ENCODE measurements at places on chromosomes 5 and 9.
A peak's percentile ranks its signal among the peaks of the same experiment; 100 is the strongest.

DNA sequence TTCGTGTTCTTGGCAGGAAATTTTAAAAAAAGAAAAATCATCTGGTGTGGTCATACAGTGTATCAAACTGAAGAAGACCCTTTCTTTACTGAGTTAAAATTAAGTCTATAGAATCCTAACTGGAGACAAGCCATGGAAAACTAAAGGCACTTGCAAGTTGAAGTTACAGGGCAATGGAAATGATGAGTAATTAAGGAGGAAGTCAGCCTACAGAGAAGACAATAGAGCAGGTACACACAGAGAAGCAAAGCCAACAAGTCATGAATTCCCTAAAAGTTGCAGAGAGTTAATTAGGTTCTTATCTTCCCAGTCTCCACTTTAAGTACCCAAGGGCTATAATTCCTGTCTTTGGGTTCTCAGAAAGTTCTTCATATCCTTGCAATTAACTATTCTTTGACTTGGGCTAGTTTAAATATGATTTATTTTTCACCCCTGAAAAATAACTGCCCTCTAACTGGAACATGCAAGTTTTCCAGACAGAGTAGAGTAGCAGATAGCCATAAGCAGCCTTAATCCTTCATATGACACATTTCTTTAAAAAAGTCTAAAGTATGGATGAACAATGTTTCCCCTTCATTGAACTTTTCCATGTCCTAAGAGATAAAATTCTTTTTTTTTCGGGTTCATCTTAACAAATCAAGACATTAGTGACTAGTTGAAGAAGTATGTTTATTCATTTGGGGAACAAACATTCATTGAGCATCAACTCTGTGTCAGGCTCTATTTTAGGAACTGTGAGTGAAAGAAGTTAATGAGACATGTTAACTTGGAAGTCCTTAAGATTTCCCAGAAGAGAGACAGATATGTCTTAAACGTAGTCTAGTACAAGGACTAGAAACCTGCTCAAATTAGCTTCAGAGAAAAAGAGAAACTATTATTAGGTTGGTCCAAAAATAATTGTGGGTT lies 5.2 kb upstream of the ITGA2 start:
- no peak for DNase-seq

- DNase-seq, result no peak
These were observed 232.9 kb downstream of the NFIB start for GRCh38 chr9:14080959-14081542.

DNA sequence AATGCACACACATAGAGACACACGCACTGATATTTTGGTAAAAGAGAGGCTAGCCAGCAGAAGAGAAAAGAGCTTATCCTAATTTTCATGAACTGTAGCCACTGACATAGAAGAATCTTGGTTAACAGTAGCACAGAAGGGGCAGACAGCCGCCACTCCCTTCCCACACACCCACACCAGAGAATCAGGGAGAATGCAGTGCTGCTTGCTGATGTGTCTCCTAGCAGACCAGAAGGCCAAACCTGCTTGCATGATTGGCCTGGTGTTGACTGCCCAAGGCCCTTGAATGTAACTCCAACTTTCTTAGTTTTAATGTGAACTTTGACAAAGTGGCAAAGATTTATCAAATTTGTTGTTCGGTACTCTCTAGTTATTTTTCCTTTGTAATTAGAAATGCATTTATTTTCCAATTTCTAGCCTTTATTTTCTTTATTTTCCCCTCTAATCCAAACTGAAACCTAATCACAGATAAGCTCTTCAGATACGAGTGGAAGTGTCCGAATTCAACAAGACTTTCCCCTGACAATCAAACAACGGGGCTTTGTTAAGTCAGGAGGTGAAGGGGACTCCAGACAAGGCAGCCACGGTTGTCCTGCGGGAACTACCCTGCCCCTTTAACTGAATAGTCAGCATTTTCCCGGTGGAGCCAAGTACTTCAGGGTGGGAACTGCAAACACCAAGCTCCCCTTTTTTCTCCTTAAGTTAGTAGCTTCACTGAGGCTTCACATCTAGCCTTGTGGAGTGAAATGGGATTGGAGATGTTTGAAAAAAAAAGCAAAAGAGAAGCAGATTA lies 81.9 kb upstream of the CTSL start:
- no peak for DNase-seq

DNA sequence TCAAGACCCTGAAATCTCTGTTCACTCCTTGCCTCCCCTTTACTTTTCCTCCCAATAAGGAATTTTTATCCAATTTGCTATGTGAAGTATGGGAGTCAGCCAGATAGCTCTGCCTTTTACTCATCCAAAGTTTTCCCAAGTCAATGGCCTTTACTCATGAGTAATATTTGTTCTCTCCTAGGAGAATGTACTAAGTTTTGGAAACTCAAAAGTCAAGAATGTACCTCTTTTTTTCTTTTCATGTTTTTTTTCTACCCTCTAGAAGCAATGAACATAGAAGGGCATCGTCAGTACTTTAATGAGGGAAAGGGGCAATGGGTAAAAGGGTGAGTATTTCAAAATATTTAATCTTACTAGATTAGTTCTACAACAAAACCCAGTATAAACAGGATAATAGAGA lies 140.2 kb upstream of the SGCD start:
- DNase-seq, result no peak

GRCh38 chr5:73030531-73030930 lies 74.7 kb downstream of the FCHO2 start:
- peak; percentile 27 for DNase-seq

DNA sequence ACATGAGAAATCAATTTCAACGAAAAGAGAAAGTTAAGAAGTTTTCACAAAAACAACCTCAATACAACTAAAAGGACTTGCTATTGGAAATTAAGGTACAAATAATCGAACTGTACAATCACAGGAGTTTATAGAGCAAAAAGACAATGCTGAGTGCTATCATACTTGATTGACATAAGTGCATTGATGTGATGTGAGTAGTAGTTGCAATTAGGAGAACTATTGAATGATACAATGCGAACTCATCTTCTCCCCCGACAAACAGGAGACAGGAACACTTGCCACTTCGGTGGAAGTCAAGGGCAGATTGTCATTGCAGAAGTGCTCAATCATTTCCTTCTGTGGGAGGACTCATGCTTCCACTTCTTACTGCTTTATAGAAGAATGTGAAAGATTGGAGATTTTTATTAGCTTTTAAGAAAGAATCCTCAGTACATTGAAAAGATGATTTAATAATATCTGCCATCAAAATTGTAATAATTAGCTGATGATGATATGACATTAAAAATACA lies 276.6 kb upstream of the MPDZ start:
- DNase-seq, result peak; percentile 21
